ENCODE measurements at places on chromosomes 7 and 10. TPM values are rescaled to one million over a fixed set of nuclear protein-coding genes. Genes with fewer than 3 reads are reported as not detected.

ABCF2 gene
- total RNA-seq: 9.9 TPM

EPHB6 gene
- 5.4 TPM for total RNA-seq

VIPR2 gene
- total RNA-seq: 1.2 TPM

TMEM236 gene
- total RNA-seq: 9.6 TPM

NT5C3A gene
- 14.7 TPM for total RNA-seq

AS3MT gene
- total RNA-seq: 4.9 TPM

SPDYE1 gene
- total RNA-seq: not detected

PTF1A gene
- 0.55 TPM for total RNA-seq

FKBP6 gene
- total RNA-seq: not detected
